ENCODE measurements at places on chromosomes 16 and 17. TPM values are rescaled to one million over a fixed set of nuclear protein-coding genes. Genes with fewer than 3 reads are reported as not detected.

DNA sequence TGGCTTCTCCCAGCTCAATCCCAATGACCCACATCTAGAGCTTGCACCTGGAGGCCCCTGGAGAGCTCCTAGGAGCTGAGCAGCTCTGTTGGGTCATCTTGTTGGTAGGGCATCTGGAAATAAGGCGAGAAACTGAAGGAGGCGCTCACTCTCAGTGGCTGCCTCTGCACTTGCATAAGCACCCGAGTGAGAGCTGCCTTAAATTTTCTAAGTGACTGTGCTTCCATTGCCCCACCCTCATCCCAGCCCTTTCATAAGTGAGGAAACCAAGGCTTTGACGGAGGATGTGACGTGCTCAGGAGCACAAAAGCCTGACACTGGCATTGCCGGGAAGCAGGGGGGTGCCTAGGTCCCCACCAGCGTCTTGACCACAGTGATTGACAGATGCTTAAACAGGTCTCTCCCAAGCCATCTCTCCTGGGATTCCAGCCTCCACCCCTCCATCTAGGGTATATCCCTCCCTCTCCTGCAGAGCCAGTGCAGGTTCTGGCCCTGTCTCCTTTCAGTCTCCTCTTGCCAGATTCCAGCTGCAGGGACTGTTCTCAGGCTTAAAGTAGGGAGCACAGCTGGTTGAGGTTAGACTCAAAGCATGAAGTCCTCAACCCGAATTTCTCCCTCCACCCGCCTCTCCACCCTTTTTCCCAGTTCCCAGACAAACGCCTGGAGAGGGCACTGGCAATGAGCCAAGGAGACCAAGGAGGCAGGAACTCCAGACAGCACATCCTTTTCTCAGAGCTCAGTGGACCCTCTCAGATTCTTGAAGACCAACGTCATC, 113.7 kb downstream of the IRX5 start:
- DNase-seq, result no peak

DNA sequence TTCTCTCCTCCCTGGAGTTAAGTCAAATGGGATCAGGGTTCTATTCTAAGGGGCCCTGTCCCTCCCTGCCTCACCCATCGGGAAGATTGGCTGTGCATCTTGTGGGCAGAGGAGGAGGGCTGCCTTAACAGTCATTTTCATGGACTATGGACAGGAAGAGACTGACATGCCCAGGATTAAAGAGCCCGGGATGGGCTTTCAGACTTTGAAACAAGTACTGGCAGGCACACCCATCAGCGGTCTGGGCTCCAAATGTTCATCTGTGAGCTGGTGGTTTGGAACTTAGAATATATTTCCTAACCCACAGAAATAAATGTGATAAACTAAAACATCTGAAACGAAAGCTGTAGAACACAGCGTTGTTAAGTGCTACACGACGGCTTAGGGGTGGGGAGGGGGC, 6.5 kb downstream of the SLC6A4 start:
- no peak for DNase-seq

GRCh38 chr16:16124438-16124837, 98.9 kb downstream of the ABCC6 start:
- no peak for DNase-seq

CMC2 gene
- 43.2 TPM for total RNA-seq

IRX3 gene
- 14.6 TPM for total RNA-seq
